ENCODE measurements at places on chromosomes 3 and 15.

- no peak for DNase-seq
These were observed 8.1 kb downstream of the RMDN3 start for GRCh38 chr15:40746916-40747418.

DNA sequence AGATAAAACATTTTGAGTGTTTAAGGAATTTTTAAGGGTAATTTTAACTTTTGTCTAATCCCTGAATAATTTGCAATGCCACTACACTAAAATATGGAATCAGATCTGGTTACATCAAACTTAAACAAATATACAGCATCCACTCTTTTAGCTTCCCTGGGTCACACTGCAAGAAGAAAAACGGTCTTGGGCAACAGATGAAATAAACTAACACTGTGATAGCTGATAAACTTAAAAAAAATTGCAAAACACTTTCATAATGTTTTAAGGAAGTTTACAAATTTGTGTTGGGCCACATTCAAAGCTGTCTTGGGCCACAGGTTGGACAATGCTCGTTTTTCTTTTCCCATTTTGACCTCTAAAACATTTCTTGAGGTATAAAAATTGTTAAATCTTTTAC, 34.3 kb downstream of the CCDC66 start:
- no peak for DNase-seq

DNA sequence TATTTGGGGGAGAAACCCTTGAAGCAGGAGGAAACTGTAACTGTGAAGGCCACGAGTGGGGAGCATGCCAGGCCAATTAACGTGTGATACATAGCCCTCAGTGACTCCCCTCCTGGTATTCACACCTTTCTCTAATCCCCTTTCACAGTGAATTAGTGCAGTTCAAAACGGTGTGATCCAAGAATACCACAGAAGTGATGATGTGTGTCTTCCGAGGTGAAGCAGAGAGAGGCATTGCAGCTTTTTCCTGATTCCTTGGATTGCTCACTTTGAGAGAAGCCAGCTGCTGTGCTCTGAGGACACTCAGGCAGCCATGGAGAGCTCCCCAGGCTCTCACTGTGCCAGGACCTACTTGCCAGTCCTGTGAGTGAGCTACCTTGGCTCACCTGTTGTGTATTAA, 17.3 kb downstream of the NIPA2 start:
- no peak for DNase-seq

- no peak for DNase-seq
These were observed 22.1 kb upstream of the CDIN1 start for GRCh38 chr15:36557364-36557763.

- DNase-seq, result no peak
These were observed 5.4 kb upstream of the CGNL1 start for GRCh38 chr15:57370929-57371328.

DNA sequence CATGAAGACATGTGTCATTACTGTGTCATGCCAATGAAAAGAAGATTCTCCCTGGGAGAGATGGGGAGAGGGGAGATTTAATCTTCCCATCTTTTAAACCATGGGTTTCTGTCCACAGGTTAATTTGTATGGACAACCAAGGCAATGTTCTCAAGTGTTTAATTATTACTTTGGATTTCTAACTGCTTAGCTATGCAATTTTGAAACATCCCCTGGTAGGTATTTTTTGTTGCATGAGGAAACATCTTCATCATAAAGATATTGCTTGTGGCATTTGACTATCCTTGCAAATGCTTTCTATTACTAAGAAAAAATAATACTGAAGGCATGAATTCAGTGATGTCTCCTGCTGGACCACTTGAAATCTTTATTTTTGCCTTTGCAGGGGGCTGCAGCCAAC, 326.6 kb upstream of the TPM1 start:
- DNase-seq, result no peak

- no peak for DNase-seq
These were observed 109.9 kb downstream of the RPLP1 start for GRCh38 chr15:69562564-69562963.

Data from cortex of kidney (tissue), 1 donor.